ENCODE measurements at places on chromosomes 1 and 21.

DNA sequence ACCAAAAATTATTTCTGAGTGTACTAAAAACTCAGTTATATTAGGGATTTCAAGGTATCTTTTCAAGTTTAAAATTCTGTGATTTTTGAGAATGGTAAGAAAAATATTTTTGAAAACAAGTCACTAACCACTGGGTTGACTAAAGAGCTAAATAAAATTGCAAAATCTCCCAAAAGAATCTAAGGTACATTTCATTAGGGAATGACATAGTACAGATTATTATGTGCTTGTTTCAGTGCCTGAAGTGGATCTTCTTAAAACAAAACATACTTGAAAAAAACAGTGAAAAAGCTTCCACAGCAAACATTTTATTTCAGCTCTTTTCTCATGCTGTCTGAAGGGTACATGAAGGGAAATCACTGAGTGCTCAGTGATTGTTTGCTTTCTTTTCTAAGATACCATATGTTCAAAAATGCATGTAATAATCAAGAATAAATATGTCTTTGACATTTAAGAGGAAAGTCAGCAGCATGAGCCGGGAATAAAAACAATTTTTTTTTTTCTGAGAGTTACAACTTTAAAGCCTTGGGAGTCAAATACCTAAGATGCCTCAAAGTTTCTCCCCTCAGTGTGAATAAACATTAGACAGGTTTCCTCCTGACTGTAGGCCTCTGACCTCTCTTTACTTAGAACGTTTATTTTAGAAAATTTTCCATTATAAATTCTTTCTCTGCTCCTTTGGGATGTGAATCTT lies 200.7 kb downstream of the KCNT2 start:
- DNase-seq, result no peak

- no peak for DNase-seq
Measured at GRCh38 chr1:40067851-40068250, 27.3 kb downstream of the CAP1 start.

DNA sequence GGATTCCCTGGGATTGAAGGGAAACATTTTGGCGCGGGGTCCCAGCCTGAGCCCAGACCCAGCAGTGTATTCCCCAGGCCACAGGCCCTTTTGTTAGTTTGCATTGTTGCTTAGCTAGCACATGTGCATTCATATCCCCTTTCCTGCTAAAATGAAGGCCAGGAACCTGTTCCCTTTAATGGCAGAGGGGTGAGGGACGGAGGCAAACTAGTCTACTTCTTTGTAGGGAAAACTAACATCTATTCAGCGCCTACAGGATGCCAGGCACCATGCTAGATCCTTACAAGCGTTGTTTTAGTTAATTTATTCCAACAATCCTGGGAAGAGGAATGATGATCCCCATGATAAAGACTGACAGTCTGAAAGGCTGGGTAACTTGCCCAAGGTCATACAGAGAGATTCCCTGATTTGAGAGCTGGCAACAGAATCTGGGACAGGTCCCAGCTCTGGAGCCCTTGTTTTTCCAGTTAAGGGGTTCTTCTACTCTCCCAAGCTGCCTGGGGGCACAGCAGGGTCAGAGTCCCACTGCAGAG lies 595 bp upstream of the E2F2 start:
- peak; percentile 81 for DNase-seq

- DNase-seq, result peak; percentile 30
Measured at GRCh38 chr1:197144570-197145325, 1.7 kb downstream of the ASPM start.

DNA sequence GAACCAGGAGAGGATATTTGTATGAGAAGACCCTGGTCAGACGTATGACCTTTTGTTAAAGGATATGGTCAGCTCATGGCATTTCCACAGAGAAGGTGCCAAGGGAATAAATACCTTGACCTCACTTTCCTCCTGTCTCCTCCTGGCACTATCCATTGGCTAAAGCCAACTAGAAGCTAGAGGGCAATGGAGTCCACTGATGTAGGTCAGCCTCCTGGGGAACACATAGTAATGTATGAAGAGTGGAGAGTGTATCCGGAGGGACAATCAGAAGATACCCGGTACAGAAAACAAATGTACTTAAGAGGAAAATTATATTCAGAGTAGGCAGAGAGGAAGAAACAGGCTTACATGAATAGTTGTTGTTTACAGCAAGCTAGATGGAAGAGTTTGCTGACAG lies 698 bp upstream of the NTMT2 start:
- DNase-seq, result no peak

Measured in DMS79 treated with DMSO at 0.1 percent for 48 hours (cell line).